Muscle of leg (tissue), 16 donors: ENCODE measurements at places on chromosomes 12 and 14.

DNA sequence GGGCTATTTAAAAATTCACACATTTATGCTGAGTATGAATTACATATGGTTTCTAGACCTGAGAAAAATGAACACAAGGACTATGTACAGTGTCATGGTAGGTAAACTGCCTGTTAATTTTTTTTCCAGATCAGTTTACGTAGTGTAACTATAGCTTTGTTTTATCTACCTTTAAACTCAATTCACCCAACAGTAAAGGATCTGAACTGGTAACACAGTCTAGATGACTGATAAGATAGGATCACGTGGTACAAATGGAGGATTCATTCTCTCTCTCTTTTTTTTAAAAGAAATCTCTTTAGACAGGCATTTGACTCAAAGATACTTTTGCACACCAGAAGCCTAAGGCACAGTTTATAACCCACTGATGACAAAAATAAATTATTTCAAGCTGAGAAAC lies 130.8 kb upstream of the ATP2B1 start:
- no peak for DNase-seq

DNA sequence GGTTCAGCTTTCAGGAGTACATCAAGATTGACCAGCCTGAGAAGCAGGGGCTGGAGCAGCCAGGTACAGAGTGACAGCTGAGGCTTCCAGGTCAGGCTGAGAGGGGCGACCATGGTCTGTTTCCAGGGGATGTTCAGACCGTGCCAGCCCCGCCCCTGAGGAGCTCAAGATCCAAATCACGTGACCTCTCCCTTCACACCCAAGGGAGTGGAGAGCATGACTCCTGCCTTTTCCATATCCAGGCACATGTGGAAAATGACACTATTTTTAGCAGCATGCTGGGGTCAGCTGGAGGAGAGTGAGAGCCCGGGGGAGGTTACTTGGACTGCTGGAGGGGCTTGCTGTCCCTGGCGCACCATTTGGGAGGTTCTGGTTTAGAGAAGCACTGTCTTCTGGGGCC lies 92.7 kb downstream of the B4GALNT3 start:
- peak; percentile 85 for DNase-seq

- no peak for DNase-seq
These were observed 20.0 kb downstream of the KLC1 start for GRCh38 chr14:103649001-103649400.

DNA sequence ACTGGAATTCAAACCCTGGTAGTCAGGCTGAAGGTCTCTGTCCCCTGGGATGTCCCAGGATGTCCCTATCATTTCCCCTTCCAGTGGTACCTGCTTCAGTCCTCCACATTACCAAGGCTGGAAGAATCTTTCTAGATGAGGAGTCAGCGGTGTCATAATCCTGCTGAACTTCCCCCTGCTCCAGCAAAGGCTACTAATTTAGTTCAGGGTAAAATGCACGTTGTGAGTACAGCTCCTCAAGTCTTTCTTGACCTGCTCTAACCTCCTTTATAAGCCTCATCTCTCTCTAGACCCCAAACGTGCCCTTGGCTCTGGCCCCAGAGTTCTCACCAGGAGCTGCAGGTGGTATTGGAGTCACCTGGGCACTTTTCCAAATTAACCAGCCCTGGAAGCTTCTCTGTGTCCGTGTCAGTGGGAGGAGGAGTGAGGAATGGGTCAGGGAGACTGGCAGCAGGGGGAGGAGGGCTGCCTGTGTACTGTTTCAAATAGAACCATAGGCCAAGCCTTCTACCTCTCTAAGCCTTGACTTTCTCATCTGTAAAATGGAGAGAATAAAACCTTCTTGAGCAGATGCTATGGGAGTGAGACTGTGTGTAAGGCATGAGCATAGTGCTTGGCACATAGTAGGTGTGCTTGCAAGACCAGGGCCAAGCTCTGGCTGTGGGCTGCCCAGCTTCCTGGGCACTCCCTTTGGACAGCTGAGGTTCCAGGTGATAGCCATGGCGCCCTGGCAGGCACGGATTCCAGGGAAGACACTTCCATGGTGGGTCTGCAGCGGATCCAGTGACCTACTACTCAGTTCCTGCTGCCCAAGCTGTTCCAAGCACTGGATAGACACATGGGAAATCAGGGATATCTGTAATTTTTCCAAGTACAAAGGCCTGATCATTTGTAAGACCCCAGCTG lies 24.5 kb downstream of the ASB2 start:
- DNase-seq, result no peak

GRCh38 chr12:98796745-98797144 lies 151.7 kb downstream of the APAF1 start:
- DNase-seq, result no peak

GRCh38 chr14:61111731-61112130 lies 130.7 kb downstream of the SLC38A6 start:
- DNase-seq, result no peak
